COLO829 (cell line): ENCODE measurements at places on chromosomes 13 and 19.

- DNase-seq: no peak
These were observed 4.5 kb upstream of the ARHGAP45 start for GRCh38 chr19:1062387-1063029.

DNA sequence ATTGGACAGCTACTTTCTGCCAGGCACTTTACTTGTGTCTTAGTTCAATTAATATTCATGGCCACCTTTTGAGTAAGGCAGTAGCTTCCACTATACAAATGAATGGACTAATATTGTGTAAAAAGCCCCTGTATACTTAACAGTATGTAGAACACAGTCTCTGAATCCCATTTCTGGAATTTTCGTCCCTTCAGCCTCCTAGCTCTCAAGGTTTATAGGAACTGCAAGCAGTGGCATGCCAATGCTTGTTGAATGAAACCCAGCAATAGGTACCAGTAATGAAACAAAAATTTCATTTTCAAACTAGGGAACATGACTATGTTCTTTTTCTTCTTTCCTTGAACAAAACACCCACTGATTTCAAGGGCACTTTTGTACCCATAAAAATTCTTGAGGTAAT, 361.6 kb downstream of the TDRD3 start:
- DNase-seq: no peak

DNA sequence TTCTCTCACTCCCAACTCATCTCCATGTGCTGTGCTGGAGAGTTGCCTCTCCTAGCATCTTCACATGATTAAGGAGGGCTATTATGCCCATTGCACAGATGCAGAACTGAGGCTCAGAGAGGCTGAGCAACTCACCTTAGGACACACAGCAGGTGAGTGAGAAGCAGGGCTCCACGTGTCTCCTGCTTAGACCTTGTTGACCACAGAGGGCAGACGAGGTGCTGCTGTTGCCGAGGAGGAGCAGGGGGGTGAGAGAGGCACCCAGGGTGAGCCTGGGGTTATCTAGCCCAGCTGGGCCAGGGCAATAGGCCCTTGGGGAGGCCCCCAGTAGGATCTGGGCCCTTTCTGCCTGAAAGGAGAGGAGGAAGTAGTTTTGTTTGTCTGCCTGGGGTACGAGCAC, 2.4 kb upstream of the HSH2D start:
- no peak for DNase-seq

GRCh38 chr13:110506859-110507566, 54.5 kb downstream of the RAB20 start:
- no peak for DNase-seq

DNA sequence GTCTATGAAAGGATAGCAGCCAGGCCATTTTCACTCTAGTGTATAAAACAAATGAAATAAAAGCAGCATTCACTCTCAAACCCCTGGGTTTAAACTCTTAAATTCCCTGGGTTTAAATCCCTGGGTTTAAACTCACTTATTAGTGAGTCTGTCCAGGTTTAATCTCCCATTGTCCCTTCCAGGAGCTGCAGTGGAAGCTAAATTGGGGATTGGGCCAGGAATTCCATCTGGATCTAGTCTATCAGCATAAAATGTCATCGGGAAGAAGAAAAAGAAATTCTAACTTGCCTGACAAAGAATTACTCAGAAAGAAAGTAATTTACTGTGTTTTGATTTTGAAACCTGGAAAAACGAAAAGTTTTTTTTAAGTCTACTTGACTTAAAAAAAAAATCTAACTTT, 54.8 kb downstream of the FRY start:
- DNase-seq: no peak

- no peak for DNase-seq
These were observed 21.0 kb upstream of the FBL start for GRCh38 chr19:39867133-39867532.

DNA sequence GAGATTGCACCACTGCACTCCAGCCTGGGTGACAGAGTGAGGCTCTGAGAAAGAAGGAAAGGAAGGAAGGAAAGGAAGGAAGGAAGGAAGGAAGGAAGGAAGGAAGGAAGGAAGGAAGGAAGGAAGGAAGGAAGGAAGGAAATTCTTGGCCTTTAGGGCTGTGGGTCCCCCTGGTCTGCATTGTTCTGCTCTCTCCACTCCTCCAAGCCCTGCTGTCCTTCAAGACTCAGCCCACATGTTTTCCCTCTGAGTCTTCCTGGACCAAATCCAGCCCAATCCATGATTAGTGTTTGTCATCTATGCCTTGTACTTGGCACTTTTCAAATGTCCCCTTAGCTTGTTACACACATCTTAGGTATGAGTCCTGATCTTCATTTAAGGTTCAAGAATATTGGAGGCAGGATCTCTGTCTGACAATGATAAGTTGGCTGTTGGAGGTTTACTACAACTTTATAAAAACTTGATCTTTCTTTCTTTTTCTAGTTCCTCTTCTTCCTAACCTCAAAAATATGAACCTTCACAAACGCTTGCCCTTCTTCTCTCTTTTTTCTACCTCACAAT, 48.8 kb upstream of the INTS6 start:
- DNase-seq: no peak

DNA sequence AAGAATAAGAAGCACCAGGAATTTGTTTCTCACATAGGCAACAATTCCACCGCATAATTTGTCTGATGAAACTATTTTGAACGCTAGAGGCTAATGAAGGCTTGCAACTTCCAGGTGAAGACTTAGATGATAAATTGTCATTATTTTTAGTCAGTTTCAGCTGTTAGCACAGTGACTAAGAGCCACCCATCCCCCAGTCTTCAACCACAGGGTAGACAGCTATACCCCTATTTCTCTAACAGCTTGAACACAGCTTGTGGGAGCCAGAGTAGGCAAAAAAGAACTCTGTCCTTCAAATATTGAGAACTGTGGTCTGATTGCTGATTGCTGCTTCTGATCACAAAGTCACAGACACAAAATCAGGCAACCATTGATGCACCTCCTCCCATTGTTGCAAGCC, 1124.8 kb upstream of the PRR20A start:
- DNase-seq: no peak

GRCh38 chr19:3464587-3465235, 15.6 kb downstream of the SMIM24 start:
- DNase-seq: no peak

GRCh38 chr19:53507523-53508442, 30.2 kb upstream of the ZNF331 start:
- DNase-seq: no peak

- no peak for DNase-seq
These were observed 824.0 kb downstream of the PCDH9 start for GRCh38 chr13:66405908-66406802.

- no peak for DNase-seq
These were observed 1213.1 kb downstream of the OLFM4 start for GRCh38 chr13:54241719-54242118.

- no peak for DNase-seq
These were observed 733 bp upstream of the CD320 start for GRCh38 chr19:8308891-8309291.

DNA sequence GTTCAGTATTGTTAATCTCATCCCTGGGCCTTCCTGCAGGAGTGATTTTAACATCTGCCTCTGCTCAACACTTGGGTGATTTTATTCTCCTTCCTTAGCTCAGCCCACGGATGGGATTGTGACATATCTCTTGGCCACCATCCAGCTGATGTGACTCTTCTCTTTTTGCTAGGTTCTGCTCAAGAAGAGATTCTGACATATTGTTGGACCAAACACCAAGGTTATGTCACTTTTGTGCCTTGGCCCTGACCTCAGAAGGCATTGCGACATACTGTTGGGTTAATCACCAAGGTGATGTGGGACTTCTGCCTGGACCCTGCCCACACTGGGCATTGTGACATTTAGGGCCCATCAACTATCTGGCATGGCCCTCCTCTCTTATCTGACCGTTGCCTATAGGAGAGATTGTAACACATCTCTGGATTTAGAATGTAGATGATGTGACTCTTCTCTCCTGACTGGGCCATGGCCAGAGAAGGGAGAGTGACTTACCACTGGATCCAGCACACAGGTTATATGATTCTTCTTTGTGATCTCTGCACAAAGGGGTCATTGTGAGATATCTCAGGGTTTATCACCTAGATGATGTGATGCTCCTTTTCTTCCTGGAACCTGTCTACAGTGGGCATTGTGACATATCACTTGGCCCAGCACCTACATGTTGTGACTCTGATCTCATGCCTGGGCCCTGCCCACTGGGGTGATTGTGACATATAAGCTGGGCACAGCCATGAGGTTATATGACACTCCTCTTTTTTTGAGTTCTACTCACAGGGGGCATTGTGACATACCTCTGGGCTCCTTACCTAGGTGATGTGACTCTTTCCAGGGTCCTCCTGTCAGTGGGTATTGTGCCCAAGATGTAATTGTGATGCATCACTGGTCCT, 88.8 kb downstream of the ZNF429 start:
- DNase-seq: no peak
